ENCODE measurements at places on chromosomes 6 and 20.

DNA sequence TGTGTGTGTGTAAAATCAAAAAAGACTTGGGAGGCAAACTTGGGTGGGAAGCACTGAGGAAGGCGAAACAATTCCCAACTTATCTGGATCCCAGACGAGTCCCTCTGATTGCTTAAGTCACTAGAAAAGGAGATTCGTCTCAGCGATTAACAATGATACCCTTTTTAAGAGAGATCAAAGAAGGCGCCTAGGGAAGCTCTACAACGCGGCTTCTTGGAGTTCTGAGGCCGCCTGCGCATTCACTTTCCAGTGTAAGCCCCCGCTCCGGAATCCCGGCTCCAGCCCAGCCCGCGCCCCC is 8.7 kb upstream of the TBX18 start:
- no peak for DNase-seq

GRCh38 chr6:43773050-43773979 is 3.3 kb downstream of the VEGFA start:
- no peak for DNase-seq

DNA sequence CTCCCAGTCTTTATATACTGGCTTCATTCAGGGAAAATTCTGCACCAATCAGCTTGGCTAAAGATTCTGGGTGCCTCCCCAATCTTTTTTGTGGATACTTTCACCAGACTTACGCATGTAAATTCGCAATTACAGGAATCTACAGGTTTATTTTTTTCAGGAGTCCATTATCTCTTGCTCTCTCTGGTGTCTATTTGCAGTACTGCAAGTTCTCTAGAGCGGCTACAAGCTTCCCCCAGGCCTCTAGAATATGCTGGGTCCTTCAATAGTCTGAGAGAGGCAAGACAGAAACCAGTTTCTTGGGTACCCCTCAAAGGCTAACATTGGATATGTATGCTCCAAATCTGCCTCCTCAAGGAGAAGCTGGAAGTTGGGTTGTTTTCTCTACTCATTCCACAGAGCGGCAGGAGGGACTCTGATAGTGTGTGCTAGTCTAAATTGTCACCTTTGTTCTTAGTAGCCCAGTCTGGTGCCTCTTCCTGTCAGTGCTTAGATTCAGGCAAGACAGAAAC is 58.5 kb downstream of the SUN5 start:
- no peak for DNase-seq

DNA sequence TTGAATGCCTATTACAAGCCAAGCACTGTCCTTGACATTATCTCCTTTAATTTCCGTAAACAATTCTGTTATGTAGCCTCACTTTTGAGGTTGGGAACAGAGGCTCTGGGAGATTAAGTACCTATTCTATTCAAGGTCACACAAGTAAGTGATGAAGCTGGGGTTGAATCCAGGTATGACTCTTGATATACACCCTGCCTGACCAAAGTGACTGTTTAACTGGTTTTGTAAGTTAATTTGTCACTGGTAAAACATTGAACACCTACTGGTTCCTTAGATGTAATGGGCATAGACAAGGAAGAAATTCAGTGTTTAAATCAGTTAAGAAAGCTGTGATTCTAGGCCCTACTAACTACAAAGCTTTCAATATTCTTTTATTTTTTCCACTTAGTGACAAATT is 22.9 kb downstream of the GTF2H5 start:
- DNase-seq: no peak

GRCh38 chr6:139117734-139118133 is 17.1 kb upstream of the HECA start:
- DNase-seq: no peak

- DNase-seq: no peak
Measured at GRCh38 chr6:135796643-135797305, 54.7 kb upstream of the PDE7B start.

DNA sequence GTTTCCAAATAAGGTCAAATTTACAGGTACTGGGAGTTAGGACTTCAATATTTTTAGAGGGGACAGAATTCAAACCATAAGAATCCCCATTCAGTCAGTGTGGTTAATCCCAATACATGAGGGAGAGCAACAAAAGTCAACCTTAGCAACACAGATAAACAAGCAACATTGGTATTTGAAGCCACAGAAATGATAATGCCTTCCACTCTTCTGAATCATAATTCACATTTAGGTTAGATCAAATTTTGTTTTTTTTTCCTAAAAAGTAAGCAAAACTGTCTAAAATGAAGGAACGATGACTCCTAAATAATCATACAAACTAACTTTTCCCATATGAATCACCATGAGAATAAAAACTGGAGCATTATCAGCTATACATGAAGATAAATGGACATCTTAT is 246.0 kb upstream of the TENT5A start:
- DNase-seq: no peak

- no peak for DNase-seq
Measured at GRCh38 chr6:39321761-39322160, 741 bp downstream of the KCNK16 start.

- DNase-seq: peak; percentile 79
Measured at GRCh38 chr6:45590226-45590625, 212.5 kb upstream of the SUPT3H start.

DNA sequence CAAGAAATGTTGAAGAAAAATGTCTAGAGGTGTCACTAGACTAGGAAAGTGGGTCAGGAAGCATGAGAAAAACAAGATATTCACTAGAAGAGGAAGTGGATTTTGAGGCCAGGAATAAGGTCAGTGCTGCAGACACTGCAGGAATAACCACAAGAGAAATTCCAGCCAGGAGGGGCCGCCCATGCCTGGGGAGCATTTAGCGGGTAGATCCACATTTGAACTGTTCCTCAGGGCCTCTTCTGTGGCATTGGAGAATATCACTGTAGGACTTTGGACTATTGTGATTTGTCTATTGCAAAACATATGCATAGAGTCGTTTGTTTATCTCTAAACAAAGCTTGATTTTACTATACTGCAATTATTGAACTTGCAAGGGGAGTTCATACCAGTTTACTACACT is 49.6 kb upstream of the CCDC28A start:
- DNase-seq: peak; percentile 26

- DNase-seq: no peak
Measured at GRCh38 chr6:63783096-63783495, 147.5 kb downstream of the PHF3 start.

- DNase-seq: no peak
Measured at GRCh38 chr6:112349958-112350357, 2.8 kb downstream of the RFPL4B start.

- DNase-seq: no peak
Measured at GRCh38 chr20:56924292-56925081, 295.4 kb downstream of the TFAP2C start.

- no peak for DNase-seq
Measured at GRCh38 chr6:33609528-33609927, 11.6 kb upstream of the ITPR3 start.

- DNase-seq: peak; percentile 44
Measured at GRCh38 chr20:53829724-53830521, 236.3 kb upstream of the ZNF217 start.

- DNase-seq: no peak
Measured at GRCh38 chr6:43076464-43077332, 584 bp downstream of the PTK7 start.

DNA sequence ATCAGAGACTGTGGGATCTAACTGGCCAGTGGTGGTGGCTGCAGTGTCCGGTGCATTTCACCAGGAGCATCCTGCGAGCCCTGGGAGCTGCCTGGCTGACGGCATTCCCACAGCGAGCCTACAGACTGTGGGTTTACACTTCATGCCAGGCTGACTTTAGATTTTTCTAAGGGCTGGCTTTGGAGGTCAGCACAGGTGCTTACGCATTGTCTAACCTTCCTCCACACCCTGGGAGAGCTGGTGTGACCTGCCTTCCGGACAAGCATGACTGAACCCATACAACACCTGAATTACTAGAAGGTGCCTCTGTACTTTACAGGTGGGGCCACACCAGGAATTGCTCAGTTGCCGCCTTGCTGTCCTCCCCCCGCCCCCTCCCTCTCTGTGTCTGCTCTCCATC is 96.2 kb downstream of the RREB1 start:
- DNase-seq: no peak

DNA sequence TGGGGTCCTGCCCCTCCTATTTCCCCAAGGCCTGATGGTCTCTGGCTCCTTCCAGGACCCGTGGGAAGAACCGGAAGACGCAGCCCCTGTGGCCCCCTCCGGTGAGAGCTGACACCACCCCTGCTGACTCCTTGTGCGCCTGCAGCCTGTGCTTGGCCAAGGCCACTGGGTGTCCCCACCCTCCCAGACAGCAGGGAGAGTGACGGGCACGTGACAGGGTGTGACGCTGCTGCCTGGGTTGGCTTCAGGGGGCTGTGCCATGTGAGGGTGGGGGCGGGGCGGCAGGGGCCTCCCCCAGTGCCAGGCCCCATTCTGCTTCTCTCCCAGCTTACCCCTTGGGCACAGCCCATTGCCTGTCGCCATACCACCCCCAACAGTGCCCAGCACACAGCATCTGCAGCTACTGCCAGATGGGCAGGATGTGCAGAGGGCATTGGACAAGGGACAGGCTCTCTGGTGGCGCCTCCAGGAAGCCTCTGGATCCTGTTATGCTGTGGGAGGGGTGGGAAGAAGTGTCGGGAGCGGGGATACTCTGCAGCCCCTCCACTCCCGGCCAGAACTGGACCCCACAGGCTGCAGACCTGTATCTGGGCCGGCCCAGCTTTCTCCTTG is 2.9 kb downstream of the BIRC7 start:
- DNase-seq: no peak

- DNase-seq: no peak
Measured at GRCh38 chr6:33488339-33488738, 34.0 kb downstream of the ZBTB9 start.

GRCh38 chr20:10367693-10367942 is 66.4 kb downstream of the MKKS start:
- no peak for DNase-seq

DNA sequence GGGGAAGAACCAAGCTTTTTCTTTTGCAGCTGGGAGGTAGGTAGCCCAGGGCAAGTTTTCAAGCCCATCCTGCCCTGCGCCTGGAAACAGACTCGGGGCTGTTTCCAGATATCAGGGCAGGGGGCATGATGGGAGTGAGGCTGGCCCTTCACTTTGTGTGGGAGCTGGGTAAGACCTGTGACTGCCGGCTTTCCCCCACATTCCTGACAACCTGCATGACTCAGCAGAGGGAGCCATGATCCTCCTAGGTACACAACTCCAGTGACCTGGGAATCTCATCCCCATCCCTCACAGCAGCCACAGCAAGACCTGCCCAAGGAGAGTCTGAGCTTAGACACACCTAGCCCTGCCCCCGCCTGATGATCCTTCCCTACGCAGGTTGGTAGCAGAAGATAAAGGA is 280.8 kb downstream of the SOX4 start:
- no peak for DNase-seq

DNA sequence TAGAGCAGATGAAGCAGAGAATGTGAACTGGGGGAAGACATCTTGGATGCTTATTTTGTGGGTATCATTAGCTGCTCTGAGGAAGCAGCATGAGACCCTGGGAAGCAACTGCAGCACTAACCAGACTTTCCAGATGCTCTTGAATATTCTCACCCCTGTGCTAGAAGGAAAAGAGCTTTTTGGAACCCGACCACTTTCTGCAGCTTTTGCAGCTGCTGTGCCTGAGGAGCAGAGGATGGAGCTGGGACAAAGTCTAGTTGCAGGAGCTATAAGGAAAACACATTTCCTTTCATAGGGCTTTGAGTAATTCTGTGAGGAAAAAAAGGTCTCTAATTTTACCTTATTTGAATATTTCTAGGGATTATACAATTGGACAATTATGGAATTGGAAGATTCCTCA is 369.7 kb downstream of the CD109 start:
- no peak for DNase-seq

All from skeletal muscle cell (primary cell).